ENCODE measurements at places on chromosomes 7 and 10. TPM values are rescaled to one million over a fixed set of nuclear protein-coding genes. Genes with fewer than 3 reads are reported as not detected.

DNA sequence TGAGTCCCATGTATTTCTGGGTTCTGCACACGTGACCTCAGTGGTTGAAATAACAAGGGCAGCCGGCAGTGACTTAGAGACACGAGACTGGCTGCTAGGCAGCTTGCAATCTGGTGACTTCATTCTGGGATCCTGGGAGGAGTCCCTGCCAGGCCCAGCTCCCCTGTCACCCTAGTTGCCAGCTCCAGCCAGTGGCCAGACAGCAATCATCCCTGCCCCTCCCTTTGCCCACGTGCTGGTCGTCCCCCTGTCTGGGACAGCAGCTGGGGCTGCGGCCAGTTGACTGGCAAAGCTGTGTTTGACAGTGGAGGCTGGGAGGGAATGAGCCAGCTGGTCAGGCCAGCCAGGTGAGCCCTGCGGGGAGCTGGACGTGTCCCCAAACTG, 30.0 kb downstream of the ADGRA1 start:
- no peak overlapping the region for H3K4me3 ChIP-seq
- peaks cover 36% of the 10 kb centered on the region for H3K27me3 ChIP-seq
- no peak for DNase-seq
- H3K36me3 ChIP-seq = no peaks in the 10 kb centered on the region

The KNDC1 gene
- total RNA-seq = not detected

The KAZALD1 gene
- 4.9 TPM for total RNA-seq

The MUC3A gene
- 0.29 TPM for total RNA-seq

GRCh38 chr10:19986591-19986990, 170.4 kb downstream of the PLXDC2 start:
- no peaks in the 10 kb centered on the region for H3K36me3 ChIP-seq
- no peaks in the 10 kb centered on the region for H3K4me1 ChIP-seq
- H3K27ac ChIP-seq = peak overlapping the region; percentile 42
- no peak for DNase-seq
- H3K4me3 ChIP-seq = no peak overlapping the region
- no peaks in the 10 kb centered on the region for H3K27me3 ChIP-seq

GRCh38 chr10:132696204-132696603, 89.7 kb downstream of the NKX6-2 start:
- H3K27me3 ChIP-seq = no peaks in the 10 kb centered on the region
- no peaks in the 10 kb centered on the region for H3K4me1 ChIP-seq
- H3K36me3 ChIP-seq = no peaks in the 10 kb centered on the region
- H3K4me3 ChIP-seq = no peak overlapping the region

The SFMBT2 gene
- total RNA-seq = 22.8 TPM

DNA sequence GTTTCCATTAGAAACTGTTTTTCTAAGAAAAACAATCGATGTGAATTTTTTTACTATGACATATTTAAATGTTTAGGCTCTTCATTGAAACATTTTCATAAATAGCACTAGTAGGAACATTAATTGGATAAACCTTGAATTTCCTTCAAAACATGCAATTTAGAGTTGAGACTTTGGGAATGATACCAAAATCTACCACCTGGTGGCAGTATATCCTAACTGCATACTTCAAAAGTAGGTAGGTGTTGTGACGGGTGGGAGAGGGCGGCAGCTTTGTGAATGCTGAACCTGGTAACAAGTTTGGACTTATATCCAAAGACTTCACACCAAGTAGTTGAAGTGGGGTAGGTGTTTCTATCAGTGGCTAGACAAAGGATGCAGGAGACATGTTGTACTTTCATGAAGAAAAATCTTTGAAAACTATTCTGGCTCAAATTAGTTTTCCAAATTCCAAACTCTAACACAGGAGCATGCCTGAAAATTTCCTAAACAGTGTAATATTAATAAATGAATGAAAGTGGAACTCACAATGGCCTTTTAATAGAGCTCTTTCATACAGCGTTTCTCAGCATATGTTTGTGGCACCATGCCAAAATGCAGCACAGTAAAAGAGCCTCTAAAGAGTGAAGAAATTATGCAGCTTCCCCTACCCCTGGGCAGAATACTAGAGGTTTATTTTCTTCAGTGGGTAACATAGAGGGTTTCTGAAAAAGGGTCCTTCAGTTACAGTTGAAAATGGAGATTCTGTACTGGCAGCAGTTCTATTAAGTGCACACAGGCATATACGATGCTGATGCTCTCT, 201.0 kb upstream of the TPK1 start:
- H3K4me1 ChIP-seq = no peaks in the 10 kb centered on the region
- no peaks in the 10 kb centered on the region for H3K27me3 ChIP-seq
- no peak overlapping the region for H3K27ac ChIP-seq
- DNase-seq = no peak

Data from breast epithelium (tissue), 4 donors.